Stimulated activated CD4-positive, alpha-beta T cell treated with anti-CD3 and anti-CD28 coated beads, Interleukin-15, amount 100 ng/mL, for 1 hour (primary cell): ENCODE measurements at places on chromosomes 12 and 14.

DNA sequence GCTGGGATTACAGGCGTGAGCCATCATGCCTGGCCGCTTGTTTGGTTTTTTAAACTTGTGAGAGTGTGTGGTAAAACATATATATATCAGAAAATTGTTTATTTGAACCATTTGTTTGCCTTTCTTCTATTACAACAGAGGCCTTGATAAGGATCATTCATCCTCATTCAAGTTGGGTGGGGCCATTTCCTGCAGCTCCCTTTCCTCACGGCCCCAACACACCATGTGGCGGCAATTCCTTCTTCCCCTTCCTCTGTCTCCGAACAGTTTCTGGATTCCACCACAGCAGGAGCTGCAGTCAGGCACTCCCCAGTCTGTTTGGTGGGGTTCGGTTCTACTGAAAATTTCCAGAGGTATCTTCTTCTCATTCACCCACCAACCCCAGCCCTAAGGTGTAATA is 42.0 kb upstream of the RASSF3 start:
- DNase-seq, result no peak

GRCh38 chr12:65019696-65020234 is 101.3 kb downstream of the WIF1 start:
- DNase-seq, result no peak

GRCh38 chr14:99274346-99275221 is 2.6 kb upstream of the BCL11B start:
- DNase-seq, result no peak

GRCh38 chr12:85923767-85924331 is 49.8 kb downstream of the NTS start:
- no peak for DNase-seq

DNA sequence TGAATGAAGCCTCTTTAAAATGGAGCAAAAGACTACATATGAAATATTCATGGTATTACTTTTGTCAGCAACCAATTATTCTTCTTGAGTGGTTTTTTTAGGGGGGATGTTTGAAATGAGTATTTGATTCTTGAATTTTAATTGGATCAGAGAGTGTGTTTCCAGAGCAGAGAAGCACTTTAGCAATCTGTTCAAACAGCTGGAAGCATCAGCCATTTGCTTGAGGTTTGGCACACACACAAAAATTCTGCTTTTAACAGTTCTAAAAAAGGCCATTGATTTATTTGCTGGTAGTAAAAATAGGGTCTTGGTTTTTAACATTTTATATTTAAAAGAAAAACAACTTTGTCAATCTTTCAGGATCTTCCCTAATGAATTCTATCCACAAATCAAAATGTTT is 292.7 kb downstream of the LRFN5 start:
- DNase-seq, result no peak

DNA sequence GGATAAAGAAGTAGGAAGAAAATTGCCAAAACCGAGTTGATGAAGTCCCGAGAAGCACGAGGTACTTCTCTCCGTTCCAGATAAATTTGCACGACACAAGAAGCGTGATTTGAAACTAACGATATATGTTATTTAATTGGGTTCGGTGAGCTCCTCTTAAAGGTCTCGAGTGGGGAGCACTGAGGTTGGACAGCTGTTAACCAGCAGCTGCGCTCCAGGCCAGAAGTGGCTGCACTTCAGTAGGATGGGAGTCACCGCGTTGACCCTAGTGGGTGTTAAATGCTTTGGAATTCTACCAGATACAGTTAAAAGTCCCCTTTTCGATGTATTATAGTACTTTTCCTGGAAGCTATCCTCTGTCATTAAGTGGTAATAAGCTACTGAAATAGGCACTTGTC is 953 bp upstream of the DCAF5 start:
- no peak for DNase-seq

- no peak for DNase-seq
Observed at GRCh38 chr12:53463802-53464560, 12.1 kb downstream of the PCBP2 start.

DNA sequence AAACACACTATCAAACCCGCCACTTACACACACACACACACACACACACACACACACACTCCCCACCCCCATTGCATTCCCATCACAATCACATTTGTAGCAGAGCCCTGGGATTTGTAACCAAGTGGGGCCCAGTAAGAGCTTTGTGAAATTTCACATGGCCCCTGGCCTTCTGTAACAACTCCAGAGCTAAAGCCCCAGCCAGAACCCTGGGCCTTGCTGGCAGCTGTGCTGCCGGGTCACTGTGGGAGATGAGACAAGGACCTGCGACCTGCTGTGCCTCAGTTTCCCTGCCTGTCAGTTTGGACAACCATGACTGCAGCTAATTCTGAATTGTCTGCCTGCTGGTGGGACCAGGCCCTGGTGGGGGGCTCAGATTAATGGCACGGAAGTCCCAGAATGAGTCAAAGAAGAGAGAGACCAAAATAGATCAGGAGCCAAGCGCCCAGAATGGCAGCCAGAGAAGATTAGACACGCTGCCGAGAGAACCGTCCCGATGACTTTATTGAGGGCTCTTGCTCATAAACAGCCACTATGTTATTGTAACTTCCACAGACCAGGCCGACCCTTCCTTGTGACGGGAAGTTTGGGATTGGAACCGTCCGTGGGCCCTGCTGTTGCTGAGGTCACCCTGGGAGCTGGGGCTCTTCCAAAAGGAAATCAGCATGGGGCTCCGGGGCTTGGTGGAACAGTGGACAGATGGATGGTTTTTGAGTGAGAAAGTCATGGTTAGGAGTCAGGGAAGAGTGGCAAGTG is 123.1 kb downstream of the ZFP36L1 start:
- no peak for DNase-seq

- DNase-seq, result no peak
Observed at GRCh38 chr12:51827925-51828818, 20.3 kb downstream of the FIGNL2 start.

- DNase-seq, result no peak
Observed at GRCh38 chr12:67068204-67068731, 200.9 kb upstream of the CAND1 start.

DNA sequence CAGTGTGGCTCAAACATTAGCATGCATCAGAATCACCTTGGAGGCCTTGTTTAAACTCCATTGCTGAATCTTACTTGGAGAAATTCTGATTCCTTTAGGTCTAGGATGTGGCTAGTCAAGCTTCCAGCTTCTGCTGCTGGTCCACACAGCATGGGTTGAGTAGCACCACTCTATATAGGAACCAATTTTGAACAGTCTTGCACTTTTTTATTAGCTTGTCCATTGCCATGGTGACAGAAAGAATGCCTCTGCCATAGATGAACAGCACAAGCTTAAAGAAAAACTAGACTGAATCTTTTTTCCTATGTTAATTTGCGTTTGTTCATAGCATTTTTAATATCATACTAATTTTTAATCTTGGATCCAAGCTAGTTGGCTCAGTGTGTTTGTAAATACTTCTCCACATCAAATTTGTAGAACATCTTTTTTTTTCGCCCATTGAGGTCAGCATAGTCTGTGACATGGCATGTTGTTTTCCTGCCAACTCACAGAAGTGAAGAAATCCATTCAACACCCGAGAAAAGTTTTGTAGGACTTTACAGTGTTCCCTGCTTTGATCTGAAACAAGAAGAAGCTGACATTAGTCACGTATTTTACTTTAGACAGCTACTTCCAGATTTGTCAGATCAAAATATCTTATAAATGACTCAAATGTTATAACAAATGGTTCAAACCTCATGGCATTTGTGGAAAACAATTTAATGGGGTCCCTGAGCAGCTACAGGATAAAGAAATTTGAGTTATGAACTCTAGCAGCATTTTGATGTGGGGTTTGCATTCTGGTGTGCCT is 438.8 kb downstream of the EGLN3 start:
- no peak for DNase-seq

DNA sequence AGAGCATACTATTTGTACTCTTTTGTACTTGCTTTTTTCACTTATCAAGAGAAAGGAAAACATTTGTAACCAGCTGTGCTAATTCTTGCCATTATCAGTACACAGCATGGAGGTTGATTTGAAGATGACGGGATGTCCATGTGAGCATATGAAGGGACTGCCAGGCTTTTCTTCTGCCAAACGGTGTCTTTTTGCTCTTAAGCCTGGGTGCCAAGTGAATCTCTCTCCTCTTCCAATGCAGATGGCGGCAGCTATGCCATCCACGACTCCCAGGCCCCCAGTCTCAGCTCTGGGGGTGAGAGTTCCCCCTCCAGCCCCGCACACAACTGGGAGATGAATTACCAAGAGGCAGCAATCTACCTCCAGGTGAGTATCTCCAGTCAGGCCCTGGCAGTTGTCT is 38.9 kb downstream of the TPCN1 start:
- no peak for DNase-seq

- no peak for DNase-seq
Observed at GRCh38 chr14:33949411-33949893, 1.4 kb downstream of the EGLN3 start.

DNA sequence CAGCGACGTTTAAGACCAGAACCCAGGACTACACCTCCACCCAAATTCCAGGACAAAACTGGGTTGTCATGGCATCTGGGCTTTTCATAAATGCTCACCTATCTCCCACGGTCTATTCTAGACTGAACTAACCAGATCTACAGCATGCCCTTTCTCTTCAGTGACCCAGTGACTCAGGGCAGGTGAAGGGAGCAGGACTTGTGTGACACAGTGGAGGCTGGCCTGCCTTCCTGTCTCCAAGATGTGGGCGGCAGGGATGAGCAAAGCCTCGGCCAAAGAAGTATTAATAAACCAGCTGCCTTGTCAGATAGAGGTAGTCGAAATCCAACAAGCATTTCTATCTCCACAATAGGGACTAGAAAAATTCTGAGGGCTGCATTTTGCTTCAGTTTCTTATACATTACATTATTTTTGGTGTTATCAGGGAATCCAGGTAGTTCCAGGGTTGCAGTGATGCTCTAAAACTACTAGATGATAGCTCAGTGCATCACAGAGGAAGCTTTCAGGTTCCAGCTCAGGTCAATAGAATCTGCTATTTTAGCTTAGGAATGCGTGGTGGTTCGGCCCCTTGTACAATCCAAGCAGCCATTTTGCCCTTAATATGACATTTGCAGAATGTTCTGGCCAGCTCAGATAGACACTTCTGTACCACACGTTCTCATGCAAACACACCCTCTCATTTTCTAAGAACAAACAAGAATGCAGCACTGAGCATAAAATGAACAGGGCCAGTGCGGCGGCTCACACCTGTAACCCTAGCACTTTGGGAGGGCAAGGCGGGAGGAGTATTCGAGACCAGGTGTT is 4.2 kb upstream of the GLRX5 start:
- DNase-seq, result no peak

DNA sequence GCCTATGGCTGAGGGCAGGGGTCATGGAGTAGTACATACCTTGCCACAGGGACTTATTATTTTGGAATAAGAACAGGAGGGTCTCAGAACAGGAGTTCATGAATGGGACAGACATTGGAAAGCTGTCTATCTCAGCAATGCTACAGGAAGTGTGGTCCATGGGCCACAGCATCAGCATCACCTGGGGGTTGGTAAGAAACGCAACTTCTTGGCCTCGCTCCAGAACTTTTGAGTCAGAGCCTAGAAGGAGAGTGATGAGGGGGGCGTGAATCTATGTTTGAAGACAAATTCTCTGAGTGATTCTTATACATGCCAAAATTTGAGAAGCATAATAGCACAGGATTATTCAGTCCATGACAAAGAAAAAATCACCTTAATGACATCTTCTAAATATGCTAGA is 156.6 kb downstream of the RPAP3 start:
- DNase-seq, result no peak

DNA sequence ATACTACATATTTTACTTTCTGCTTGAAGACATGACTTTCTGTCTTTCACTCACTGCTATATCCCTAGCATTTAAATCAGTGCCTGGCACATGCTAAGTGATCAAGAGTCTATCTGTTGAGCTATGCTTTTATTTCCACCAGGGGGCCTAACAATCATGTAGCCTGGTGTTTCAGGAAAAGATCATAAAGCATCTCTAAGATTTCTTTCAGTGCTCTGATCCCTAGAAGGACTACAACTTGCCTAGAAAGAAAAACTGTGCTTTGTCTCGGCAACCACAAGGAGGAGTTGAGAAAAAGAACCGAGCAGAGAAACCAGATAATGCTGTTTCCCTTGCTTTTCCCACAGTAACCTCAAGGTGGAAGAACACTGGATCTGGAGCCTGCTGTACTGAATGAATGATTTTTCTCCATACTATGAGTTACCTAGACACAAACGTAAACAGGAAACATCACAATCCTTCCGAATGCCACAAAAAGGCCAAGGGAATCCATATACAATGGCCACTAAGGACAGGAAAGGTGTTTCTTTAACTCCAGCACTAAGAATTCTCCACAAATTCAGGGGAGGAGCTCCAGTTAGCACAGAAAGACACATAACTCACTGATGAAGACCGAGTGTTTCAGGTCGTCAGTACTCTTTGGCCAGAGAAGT is 1.2 kb downstream of the CRY1 start:
- DNase-seq, result no peak

DNA sequence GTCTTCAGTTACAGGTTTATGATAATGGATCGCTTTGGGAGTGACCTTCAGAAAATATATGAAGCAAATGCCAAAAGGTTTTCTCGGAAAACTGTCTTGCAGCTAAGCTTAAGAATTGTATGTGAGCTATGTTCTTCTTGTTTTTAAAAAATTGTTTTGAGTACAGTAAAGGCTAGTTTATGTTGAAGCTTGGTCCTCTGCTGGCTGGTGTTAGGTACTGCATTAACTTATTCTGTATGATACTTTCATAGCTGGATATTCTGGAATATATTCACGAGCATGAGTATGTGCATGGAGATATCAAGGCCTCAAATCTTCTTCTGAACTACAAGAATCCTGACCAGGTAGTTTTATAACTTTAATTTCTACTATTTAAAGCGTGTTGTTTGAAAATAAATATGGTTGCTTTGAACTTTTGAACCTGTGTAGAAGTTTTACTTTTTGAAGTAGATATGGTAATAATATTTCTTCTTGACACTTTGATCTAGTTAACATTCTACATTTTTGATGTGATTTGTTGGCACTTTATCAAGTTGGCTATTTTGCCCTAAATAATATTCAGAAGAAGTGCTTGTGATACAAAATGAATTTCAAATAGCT is 55.7 kb downstream of the VRK1 start:
- no peak for DNase-seq

GRCh38 chr14:80356413-80356812 is 145.1 kb upstream of the DIO2 start:
- DNase-seq, result no peak

GRCh38 chr12:4025181-4026019 is 152.2 kb upstream of the PARP11 start:
- DNase-seq, result no peak

DNA sequence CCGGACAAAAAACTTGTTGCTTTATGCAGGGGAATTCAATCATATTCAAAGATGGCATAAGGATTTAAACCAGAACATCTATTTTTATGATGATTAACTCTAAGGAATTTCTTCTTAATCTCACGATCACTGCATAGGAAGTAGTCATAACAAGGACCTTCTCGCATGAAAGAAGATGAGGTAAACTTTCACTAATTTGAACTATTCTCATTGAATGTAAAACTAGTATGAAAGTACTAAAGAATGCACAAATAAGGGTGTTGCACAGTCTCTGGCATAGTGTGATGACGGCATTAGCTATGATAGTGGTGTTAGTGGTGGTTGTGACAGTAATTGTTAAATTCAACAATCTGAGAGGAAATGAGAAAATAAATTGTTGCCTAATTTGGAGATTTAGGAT is 280.0 kb downstream of the SLC6A15 start:
- DNase-seq, result no peak

- no peak for DNase-seq
Observed at GRCh38 chr12:22377731-22378496, 43.4 kb upstream of the ST8SIA1 start.
